ENCODE measurements at places on chromosomes 2 and 18.

DNA sequence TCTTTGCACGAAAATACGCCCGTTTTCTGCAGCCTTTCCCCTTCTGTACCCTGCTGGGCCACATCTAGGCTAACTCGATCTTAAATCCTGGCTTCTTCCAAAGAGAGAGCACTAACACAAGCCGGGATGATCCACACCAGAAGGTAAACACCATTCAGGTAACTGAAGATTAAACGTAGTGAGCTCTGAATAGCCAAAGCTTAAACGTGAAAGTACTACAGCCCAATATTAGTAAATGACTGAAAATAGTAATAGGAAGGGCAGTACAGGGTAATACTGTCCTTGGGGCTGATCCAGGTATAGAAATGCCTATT is 422 bp upstream of the MRPL53 start:
- no peak for DNase-seq

DNA sequence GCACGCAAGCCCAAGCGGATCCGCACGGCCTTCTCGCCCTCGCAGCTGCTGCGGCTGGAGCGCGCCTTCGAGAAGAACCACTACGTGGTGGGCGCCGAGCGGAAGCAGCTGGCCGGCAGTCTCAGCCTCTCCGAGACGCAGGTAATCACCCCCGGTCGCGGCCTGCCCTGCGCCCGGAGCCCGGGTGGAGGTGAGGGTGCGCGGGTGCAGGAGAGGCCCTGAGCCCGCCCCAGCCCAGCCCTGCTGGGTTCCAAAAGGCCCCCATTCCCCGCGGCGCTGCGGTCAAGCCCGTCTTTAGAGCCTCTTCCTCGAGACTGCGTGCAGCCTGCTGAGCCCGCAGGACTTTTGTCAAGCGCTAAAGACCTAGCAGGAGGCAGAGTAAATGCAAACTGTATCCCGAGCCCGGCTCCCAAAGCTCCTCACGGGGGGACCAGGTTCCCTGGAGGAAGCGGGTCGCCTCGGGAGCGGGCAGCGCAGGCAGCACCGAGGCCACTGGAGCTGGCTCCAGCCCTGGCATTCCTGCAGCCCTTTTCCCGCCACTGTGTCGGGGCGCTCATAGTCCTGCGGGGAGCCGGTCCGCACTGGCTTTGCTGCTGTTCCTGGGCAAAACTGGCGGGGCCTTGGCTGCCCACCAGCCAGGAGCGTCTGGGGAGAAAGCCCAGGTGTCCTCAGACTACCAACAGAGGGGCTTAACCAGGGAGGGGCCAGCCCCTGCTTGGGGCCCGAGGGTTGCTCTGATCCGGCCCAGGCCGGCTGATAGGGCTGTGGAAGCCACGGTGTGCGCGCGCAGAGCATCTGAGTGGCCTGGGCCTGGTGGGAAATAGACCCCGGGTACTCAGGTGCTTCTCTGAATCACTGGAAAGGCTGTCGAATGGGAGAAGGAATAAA is 7.3 kb downstream of the EMX1 start:
- no peak for DNase-seq

DNA sequence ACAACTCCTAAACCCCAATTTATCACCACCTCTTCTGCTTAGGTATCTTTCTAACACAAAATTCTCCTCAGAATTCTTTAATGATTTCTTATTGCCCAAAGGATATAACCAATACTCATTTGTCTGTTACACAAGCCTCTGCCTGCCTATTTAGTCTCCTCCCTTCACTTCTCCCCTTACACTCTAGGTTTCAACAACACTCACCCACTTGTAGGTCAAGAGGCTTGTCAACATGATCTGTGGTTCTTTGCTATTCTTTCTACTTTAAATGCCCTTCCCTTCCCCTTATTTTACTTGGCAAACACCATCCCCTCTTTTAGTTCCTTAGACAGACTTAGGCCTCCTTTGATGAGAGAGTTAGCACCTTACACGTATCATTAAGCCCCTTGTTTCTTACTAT is 69.0 kb upstream of the C2orf15 start:
- no peak for DNase-seq

DNA sequence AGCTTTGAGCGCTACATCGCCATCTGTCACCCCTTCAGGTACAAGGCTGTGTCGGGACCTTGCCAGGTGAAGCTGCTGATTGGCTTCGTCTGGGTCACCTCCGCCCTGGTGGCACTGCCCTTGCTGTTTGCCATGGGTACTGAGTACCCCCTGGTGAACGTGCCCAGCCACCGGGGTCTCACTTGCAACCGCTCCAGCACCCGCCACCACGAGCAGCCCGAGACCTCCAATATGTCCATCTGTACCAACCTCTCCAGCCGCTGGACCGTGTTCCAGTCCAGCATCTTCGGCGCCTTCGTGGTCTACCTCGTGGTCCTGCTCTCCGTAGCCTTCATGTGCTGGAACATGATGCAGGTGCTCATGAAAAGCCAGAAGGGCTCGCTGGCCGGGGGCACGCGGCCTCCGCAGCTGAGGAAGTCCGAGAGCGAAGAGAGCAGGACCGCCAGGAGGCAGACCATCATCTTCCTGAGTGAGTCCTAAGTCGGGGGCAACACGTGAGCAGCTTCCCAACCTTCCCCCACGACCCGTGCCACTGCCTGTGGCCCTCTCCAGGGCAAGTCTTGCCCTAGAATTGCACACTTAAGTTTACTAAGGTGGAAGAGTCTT is 928 bp downstream of the GPR39 start:
- DNase-seq = no peak

- no peak for DNase-seq
These were observed 22.3 kb downstream of the SLC35F5 start for GRCh38 chr2:113734185-113734584.

- no peak for DNase-seq
These were observed 13.8 kb upstream of the SCYGR1 start for GRCh38 chr2:227401550-227401949.

GRCh38 chr2:131046918-131047652 is 46.2 kb downstream of the FAM168B start:
- DNase-seq = no peak

Data from stimulated activated CD8-positive, alpha-beta memory T cell treated with anti-CD3 and anti-CD28 coated beads, Interleukin-15, amount 100 ng/mL, for 1 hour (primary cell).